NCI-H345 (cell line): ENCODE measurements at places on chromosomes 2 and 18.

GRCh38 chr2:127620866-127621265 is 25.1 kb upstream of the GPR17 start:
- DNase-seq = no peak

GRCh38 chr18:31041271-31042083 is 1.1 kb downstream of the DSC3 start:
- DNase-seq = no peak

DNA sequence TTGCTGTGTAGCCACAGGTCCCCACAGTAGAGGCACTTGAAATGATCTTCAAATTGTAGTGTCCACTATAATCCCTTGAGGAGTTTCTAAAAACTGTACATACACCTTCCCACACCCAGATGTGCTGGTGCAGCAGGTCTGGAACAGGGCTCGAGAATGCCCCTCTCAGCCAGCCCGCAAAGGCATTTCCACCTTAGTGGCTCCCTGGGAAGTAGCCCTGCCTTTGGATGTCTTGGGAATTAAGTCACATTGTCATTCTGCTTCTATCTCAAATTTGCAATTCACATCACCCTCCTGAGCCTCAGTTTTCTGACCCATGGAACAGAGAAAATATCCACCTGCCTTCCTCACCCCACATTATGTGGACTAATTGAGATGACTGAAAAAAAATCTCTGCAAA is 44.3 kb upstream of the TCF7L1 start:
- DNase-seq = no peak

- DNase-seq = no peak
These were observed 513.8 kb downstream of the RNF144A start for GRCh38 chr2:7430869-7431641.

GRCh38 chr2:64910972-64911433 is 78.2 kb upstream of the SLC1A4 start:
- no peak for DNase-seq

GRCh38 chr2:144999071-144999875 is 479.4 kb upstream of the ZEB2 start:
- no peak for DNase-seq

DNA sequence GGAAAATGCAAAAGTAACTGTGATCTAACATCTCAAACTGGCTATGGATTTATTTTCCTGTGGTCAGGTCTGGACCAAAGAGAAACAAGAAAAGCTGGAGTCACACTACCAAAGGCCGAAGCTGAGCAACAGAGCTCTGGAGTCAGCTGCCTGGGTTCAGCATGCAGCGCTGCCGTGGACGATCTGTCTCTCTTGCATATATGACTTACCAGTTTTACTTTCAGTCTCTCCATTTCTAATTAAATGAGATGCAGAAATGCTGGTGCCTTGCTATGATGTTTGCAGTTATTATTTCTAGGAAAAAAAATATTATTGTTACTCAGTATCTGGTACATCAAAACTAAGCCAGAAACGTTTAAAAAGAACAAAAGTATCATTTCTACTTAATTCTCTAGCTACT is 813.2 kb downstream of the RNF144A start:
- DNase-seq = no peak

DNA sequence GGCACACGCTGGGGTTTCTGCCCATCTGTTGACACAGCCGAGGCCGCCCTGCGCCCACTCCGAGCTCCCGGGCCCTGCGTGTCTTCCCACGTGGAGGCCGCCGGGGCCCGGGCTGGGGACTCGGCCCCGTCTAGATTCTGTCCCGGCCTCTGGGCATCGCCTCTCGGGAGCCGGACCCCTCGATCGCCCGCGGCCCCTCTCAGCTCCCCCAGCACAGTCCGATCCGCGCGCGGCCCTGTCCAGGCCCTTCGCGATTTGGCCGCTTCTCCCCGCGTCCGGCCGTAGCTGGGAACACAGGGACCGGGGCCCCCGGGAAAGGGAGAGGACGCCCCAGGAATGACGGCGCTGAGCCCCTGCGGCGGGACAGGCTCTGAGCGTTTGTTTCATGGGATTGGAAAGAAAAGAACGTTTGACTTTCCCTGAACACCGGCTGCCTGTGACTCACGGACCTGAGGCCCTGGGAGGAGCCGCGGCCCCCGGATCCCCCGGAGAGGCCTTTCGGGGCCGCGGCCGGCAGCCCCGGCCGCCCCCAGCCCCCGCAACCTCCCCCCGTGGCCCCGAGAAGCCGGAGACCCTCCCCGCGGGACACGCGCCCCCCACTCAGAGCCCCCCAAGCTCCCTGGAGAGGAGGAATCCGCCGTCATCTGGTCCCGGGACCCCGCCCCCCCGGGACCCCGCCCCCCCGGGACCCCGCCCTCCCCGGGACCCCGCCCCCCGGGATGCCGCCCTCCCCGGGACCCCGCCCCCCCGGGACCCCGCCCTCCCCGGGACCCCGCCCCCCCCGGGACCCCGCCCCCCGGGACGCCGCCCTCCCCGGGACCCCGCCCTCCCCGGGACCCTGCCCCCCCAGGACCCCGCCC is 62.7 kb upstream of the CTDP1 start:
- no peak for DNase-seq

- DNase-seq = no peak
These were observed 353.8 kb upstream of the SPRED2 start for GRCh38 chr2:65786007-65786717.
